ENCODE measurements at places on chromosomes 4 and X. TPM values are rescaled to one million over a fixed set of nuclear protein-coding genes. Genes with fewer than 3 reads are reported as not detected.

BMX gene
- total RNA-seq, result not detected

DNA sequence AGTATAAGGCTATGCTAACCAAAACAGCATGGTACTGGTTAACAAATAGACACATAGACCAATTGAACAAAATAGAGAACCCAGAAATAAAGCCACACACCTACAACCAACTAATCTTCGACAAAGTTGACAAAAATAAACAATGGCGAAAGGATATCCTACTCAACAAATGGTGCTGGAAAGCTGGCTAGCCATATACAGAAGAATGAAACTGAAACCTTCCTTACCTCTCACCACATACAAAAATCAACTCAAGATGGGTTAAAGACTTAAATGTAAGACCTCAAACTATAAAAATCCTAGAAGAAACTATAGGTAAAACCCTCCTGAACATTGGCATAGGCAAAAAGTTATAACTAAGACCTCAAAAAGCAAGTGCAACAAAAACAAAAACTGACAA, 47.2 kb downstream of the RAB28 start:
- H3K4me1 ChIP-seq, result no peaks in the 10 kb centered on the region
- H3K27me3 ChIP-seq, result no peaks in the 10 kb centered on the region
- no peaks in the 10 kb centered on the region for H3K36me3 ChIP-seq
- no peak overlapping the region for H3K27ac ChIP-seq
- no peak for DNase-seq

GRCh38 chr4:124866301-124866700, 153.8 kb upstream of the ANKRD50 start:
- no peaks in the 10 kb centered on the region for H3K4me1 ChIP-seq
- no peaks in the 10 kb centered on the region for H3K27me3 ChIP-seq
- H3K27ac ChIP-seq, result no peak overlapping the region
- no peak for DNase-seq

GRCh38 chr4:38181286-38181685, 221.1 kb downstream of the PTTG2 start:
- H3K27me3 ChIP-seq, result no peaks in the 10 kb centered on the region
- no peak overlapping the region for H3K4me3 ChIP-seq
- peaks cover 13% of the 10 kb centered on the region for H3K4me1 ChIP-seq
- no peak for DNase-seq

- H3K27me3 ChIP-seq, result no peaks in the 10 kb centered on the region
- no peaks in the 10 kb centered on the region for H3K36me3 ChIP-seq
- no peaks in the 10 kb centered on the region for H3K4me1 ChIP-seq
- no peak overlapping the region for H3K27ac ChIP-seq
- H3K4me3 ChIP-seq, result no peak overlapping the region
These were observed 23.4 kb upstream of the CFAP299 start for GRCh38 chr4:80312124-80312523.

GRCh38 chrX:70029863-70030262, 19.9 kb downstream of the AWAT2 start:
- no peak for DNase-seq
- H3K27me3 ChIP-seq, result no peaks in the 10 kb centered on the region
- H3K4me1 ChIP-seq, result peaks cover 17% of the 10 kb centered on the region
- no peaks in the 10 kb centered on the region for H3K36me3 ChIP-seq
- H3K27ac ChIP-seq, result no peak overlapping the region
- no peak overlapping the region for H3K4me3 ChIP-seq

GRCh38 chrX:9824554-9824953, 38.3 kb downstream of the SHROOM2 start:
- no peaks in the 10 kb centered on the region for H3K36me3 ChIP-seq
- H3K4me1 ChIP-seq, result no peaks in the 10 kb centered on the region
- no peak overlapping the region for H3K27ac ChIP-seq
- DNase-seq, result no peak
- H3K4me3 ChIP-seq, result no peak overlapping the region

All from T-cell (primary cell).